ENCODE measurements at places on chromosomes 2 and 18.

DNA sequence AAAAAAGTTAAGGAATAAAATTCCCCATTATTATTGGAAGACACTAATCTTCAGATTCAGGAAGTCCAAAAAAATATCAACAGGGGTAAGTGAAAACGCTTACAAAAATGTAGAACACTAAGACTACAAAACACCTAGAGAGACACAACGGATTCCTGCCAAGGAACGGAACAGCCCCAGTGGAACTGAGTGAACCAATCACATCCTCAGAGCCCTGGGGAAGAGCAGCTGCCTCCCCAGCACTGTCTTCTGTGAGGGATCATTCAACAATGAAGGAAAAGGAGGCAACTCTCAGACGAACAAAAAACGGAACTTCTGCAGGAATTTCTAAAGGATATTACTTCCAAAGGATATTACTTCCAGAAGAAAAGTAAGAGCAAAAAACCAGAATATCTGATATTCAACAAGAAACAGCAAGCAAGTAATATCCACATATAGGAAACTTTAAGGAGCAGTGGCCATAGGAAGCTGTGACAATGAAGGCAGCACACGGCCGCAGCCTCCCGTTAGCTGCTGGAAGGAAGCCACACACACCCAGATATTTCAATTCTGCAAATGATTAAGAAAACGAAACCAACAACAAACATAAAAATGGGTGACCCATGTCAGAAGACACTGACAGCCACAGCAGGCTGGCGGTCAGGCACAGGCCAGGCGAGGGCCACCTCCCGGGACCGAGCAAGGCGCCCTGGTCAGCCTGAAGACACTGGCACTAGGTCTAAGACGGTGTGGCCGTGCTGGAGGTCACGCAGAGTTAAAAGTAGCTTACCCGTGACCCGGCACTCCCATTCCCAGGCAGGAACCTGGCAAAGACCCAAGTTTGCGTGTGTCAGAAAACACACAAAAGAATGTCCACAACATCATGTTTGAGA is 81.8 kb downstream of the HDAC4 start:
- no peak for DNase-seq

DNA sequence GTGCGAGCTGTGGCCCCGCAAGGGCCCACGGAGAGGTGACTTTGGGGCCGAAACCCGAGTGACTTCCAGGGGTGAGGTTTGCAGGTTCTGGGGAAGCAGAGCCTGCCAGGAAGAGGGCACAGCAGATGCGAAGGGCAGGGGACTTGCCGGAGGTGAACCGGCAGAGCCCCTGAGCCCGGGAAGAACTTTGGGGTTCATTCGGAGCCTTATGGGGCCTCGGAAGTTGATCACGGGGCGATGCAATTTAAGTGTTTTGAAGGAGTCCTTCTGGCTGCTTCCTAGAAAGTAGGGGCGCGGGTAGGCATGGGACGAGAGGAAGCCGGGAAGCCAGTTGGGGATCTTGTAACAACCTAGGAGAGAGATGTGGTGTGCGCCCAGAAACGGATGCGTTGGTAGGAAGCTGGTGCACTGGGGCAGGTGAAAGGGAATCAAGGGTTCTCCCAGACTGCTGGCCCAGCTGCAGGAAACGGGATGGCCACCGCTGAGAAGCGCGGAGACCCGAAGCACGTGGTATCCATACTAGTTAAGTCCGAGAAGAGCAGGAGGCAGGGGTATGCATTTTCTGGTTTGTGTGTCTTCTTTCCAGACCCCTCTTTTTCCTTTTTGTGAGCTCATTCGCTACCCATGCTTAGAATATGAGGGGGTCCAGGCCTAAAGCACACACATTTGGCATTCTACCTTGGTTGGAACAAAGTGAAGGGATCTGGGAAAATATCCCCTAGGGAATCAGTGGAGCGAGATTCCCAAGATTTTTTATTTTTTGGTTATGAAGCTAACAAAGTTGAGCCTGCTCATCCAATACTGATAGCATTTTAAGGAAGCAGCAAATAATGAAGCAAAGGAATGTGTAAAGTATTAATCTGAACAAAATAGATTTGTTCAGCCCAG is 758 bp downstream of the SCLY start:
- DNase-seq = peak; percentile 20

GRCh38 chr2:108911807-108912628 is 77.0 kb downstream of the EDAR start:
- DNase-seq = no peak

- DNase-seq = no peak
Measured at GRCh38 chr2:158835431-158835830, 40.3 kb downstream of the DAPL1 start.

DNA sequence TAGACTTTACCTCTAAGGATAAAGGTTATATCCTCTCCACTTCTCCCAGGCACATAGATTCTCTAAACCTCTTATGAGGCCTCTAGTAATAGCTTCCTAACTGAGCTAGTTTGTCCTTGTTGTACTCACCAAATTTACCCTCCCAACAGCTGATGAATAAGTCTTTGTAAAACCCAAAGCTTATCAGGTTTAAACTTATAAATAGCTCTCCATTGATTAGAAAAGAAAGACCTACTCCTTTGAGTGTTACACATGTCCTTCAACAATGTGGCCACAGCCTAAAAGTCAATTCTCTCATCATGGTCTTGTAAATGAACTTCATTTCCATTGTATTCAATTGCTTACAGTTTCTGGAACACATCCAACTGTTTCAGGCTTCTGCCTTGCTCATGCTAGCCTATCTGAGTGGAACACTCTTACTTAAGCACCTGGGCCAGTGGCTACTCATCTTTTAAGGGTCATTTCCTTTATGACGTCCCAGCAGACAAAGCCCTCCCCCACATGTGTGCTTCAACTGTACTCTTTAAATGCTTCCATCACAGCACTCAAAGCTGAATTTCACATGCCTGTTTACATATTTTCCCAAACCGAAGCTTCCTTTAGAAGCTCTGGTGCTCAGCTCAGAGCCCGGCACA is 131.6 kb downstream of the CDH2 start:
- DNase-seq = no peak

DNA sequence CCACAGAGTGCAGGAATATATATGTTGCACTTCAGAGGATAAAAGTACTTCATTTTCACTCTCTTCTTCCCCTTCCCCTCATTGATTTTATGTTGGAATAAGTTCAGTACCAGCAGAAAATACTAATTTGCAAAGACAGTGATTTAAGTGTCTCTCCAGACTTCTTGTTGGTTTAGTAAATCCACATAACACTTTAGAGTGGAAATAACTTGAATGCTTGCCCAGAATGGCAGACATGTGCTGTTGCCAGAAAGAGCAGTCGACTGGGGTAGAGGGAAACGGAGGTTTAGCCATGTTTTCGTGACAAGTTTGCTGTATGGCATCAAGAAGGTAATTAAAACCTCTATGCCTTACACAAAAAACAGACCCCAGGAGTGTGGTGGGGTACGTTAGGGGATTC is 246.0 kb upstream of the CXCR4 start:
- no peak for DNase-seq

DNA sequence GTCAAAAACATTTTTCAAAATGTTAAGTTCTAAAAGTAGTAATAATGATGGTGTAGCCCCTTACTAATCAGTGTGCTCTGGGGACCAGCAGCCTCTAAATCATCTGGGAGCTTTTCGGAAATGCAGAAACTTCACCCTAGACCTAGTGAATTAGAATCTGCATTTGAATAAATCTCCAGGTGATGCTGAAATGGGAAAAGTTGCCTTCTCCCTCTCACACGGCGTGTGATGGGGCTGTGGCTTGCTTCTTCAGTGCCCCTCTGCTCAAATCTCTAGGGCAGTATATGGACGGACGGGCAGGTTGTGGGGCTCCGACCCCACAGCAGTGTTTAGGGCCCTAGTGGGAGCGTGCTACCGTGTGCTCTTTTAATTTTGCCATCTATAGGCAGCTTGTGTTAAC is 368.6 kb downstream of the GALNT13 start:
- DNase-seq = no peak

GRCh38 chr2:33373986-33374385 is 102.5 kb upstream of the RASGRP3 start:
- no peak for DNase-seq

DNA sequence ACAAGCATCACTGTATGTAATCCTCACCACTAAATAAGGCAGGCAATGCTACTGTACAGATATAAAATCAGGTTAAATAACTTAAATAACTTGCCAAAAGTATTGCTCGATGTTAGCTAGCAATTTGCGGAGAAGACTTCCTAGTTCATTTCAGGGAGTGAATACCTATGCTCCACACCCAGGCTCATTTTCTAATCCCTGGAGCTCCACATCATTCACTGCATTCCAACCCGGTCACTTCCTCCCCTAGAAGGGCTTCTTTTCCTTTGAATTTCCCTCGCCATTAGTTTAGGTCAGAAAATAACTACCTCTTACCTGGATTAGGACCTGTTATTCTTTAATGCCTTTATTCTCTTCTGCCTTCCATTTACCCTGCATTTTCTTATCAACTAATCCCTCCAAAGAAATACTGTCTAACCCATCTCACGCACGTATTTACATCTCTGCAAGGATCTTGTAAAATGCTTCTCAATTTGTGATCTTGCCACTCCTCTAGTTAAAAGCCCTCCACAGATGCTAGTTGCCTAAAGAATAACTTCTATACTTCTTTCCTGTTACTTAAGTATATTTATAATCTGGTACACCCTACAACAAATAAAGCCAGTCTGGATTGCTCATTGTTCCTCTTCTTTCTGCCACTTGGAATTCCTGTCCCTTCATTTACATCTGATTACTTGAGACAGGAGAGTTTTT is 599.8 kb downstream of the NRXN1 start:
- DNase-seq = no peak

- no peak for DNase-seq
Measured at GRCh38 chr2:152571048-152571766, 146.1 kb downstream of the PRPF40A start.

DNA sequence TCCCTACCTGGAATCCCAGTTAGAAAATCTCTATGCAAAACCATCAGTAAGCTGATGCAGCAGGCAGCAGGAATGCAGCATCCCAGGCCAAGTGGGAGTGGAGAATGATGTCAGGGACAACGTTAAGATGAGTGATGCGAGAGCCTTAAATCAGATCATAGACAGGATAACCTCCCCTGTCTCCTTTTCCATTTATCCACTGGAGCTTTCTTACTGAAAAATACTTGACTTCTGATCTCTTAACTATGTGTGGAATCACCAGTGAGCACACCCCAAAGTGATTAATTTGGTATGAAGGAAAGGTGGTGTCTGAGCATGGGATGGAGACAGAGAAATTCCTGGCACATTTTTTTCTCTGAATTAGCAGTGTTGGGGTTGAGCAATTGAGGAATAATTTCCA is 98.0 kb downstream of the RND3 start:
- no peak for DNase-seq

DNA sequence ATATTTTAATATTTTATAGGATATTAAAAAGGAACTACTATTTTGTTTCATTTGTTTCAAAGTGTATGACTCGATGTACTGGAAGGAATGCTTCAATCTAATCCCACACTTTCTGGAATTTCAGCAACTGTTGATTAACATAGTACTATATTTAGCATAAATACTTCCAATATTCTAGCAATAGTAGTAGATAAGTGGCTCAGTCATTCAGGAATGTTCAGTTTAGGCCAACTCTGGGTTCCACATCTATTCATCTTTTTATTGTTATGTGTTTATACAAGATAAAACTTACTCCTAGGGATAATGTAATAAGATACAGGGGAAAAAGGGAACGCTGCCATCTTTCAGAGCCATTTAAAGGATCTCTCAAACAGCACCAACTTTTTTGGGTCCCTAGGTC is 22.3 kb upstream of the ORC2 start:
- no peak for DNase-seq

GRCh38 chr2:177419274-177419673 is 26.7 kb downstream of the AGPS start:
- no peak for DNase-seq

- no peak for DNase-seq
Measured at GRCh38 chr2:221480163-221480562, 91.9 kb downstream of the EPHA4 start.

GRCh38 chr18:46211816-46212215 is 107.6 kb downstream of the HAUS1 start:
- DNase-seq = no peak

GRCh38 chr2:35784777-35785176 is 570.8 kb upstream of the CRIM1 start:
- DNase-seq = no peak

DNA sequence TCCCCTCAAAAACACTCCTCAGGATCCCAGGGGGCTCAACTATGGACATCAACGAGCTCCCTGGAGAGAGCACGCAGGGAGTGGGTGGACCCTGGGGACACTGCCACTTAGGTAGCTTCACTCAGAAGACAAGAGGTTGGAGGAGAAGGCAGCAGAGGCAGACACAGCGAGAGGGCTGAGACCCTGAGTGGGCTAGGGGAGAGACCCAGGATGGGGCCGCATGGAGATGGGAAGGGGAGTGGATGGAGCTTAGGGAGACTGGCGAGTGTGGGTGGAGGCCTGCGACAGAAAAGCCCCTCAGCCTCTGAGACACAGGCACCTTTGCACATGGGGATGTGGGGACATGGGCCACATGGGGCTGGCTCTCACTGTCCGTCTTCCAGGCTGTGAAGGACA is 70.9 kb downstream of the ASB1 start:
- DNase-seq = no peak

- DNase-seq = no peak
Measured at GRCh38 chr2:195912079-195912478, 156.6 kb downstream of the DNAH7 start.

DNA sequence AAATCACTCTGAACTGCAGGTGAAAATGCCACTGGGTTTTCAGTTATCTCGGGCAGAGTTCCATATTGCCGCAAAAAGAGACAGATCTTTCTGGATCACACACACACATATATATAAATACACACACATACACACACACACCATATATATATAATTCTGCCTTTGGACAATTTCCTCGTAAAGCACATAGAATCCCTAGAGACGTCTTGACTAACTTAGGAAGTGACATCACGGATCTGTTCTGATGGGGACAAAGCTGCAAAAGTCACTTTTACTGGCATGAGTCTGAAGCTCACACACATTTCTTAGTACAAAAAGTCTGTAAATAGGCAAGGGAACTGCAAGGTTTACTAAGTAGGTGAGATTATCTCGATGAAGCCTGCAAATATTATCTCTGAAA is 28.6 kb upstream of the MBOAT2 start:
- no peak for DNase-seq

GRCh38 chr2:121532894-121533293 is 2.2 kb downstream of the RNU4ATAC start:
- no peak for DNase-seq

- DNase-seq = no peak
Measured at GRCh38 chr2:241008711-241009121, 10.3 kb downstream of the SNED1 start.

DNA sequence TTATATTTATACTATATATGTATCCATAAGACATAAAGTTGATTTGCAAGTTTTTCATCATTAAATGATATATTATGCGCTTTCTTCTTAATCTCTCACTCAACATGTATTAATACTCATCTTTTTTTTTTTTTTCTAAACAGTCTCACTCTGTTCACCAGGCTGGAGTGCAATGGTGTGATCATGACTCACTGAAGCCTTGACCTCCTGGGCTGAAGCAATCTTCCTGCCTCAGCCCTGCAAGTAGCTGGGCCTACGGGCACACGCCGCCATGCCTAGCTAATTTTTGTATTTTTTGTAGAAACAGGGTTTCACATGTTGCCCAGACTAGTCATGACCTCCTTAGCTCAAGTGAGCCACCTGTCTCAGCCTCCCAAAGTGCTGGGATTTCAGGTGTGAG is 51.4 kb upstream of the MAP4K3 start:
- DNase-seq = no peak

GRCh38 chr18:48721312-48721711 is 182.5 kb downstream of the CTIF start:
- no peak for DNase-seq

GRCh38 chr2:168180483-168180882 is 66.9 kb downstream of the STK39 start:
- no peak for DNase-seq

GRCh38 chr2:104862058-104862941 is 8.4 kb downstream of the POU3F3 start:
- no peak for DNase-seq

Data from stimulated activated CD4-positive, alpha-beta T cell treated with anti-CD3 and anti-CD28 coated beads, Interleukin-4, amount 100 ng/mL, for 4 hours (primary cell).